ENCODE measurements at places on chromosomes 2 and 18. TPM values are rescaled to one million over a fixed set of nuclear protein-coding genes. Genes with fewer than 3 reads are reported as not detected.

- no peak for DNase-seq
Measured at GRCh38 chr18:76435316-76435989, 59.6 kb downstream of the ZNF516 start.

Gene ALK
- not detected for total RNA-seq

- DNase-seq, result no peak
Measured at GRCh38 chr2:153880926-153881325, 9.2 kb downstream of the GALNT13 start.

DNA sequence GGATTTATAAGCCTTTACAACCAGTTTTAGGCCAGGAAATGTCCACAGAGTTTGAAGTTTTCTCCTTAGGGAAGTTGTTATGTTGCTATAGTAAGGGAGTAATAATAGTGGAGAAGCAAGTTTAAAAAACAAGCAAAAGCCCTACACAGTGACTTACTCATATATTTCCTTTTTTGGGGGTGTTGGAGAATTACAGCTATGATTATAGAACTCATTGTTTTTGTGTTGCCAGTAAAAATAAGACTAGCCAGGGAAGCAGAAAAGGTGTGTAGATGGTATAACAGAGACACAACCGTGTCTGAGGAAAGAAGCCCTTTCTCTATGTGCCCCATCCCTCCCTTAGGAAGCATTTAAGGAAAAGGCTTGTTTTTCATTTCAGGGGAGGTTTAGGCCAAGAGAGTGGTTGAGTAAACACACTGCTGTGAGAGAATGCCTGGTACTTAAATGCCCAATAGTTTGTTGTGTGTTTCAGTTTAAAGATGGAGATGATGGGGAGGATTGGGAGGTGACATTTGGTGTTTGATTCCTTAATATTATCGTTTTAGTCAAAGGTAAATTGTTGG lies 2.3 kb downstream of the VAPA start:
- DNase-seq, result no peak

Gene IL1R2
- 0.50 TPM for total RNA-seq

- no peak for DNase-seq
Measured at GRCh38 chr2:236980961-236981360, 104.7 kb upstream of the COPS8 start.

DNA sequence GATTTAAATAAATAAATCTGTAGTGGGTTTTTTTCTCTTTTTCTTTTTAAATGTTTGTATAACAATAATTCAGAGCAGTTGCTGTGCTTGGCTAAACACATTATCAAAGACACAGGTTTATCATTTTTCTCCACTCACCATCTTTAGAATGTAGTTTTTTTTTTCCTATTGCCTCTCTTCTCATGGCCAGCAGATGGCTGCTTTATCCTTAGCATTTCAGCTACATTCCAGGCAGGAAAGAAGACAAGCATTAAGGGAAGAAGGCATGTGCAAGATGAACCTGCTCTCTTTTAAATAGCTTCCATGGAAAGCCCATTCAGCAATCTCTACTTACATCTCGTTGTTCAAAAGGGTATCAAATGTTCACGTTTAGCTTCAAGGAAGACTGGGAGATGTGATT lies 42.6 kb downstream of the ARHGAP15 start:
- DNase-seq, result no peak

DNA sequence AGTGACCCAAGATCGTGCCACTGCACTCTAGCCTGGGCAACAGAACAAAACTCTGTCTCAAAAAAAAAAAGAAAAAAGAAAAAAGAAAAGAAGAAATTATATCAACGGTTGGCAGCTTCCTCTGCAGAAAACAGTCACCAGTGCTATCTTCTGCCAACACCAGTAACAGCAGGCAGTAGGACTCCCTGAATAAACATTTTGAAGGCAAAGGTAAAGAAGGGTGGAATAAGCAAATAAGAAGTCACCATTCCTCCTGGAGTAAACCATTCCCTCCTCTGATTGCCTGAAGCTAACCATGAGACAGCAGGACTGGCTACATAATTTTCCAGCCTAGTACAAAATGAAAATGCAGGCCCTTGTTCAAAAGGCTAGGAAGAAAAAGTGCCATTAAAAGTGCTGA lies 9.0 kb upstream of the RNF103 start:
- no peak for DNase-seq

DNA sequence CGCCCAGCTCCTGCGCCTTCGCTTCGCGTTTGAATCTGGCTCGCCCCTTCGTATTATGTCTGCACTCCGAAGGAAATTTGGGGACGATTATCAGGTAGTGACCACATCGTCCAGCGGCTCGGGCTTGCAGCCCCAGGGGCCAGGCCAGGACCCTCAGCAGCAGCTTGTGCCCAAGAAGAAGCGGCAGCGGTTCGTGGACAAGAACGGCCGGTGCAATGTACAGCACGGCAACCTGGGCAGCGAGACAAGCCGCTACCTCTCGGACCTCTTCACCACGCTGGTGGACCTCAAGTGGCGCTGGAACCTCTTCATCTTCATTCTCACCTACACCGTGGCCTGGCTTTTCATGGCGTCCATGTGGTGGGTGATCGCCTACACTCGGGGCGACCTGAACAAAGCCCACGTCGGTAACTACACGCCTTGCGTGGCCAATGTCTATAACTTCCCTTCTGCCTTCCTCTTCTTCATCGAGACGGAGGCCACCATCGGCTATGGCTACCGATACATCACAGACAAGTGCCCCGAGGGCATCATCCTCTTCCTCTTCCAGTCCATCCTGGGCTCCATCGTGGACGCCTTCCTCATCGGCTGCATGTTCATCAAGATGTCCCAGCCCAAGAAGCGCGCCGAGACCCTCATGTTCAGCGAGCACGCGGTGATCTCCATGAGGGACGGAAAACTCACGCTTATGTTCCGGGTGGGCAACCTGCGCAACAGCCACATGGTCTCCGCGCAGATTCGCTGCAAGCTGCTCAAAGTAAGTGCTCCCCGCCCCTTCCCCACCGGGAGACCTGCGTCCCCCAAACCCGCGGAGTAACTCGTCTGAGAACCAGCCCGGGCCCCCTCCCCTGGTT lies 453 bp downstream of the KCNJ3 start:
- no peak for DNase-seq

DNA sequence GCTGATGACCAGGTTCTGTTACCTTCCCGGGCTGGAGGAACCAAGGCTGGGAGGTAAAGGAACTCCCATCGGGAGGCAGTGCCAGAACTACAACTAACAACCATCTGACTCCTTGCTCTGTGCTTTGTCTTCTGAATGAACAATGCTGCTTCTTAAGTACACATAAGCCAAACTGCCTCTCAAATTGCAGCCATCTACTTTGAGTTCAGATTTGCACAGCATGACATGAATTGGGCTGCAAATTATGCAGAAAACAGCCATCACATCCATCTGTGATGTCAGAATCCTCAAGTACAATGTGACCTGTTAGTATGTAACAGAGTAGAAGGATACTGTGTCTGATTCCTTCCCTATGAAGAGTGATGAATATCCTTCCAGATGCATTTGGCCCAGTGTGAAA lies 290.6 kb downstream of the ZNF521 start:
- DNase-seq, result no peak

Gene CCDC148
- total RNA-seq, result not detected

Gene FMNL2
- total RNA-seq, result 0.64 TPM

GRCh38 chr18:13366131-13366530 lies 147.6 kb downstream of the LDLRAD4 start:
- no peak for DNase-seq

GRCh38 chr2:222212571-222212970 lies 86.2 kb downstream of the PAX3 start:
- DNase-seq, result no peak

DNA sequence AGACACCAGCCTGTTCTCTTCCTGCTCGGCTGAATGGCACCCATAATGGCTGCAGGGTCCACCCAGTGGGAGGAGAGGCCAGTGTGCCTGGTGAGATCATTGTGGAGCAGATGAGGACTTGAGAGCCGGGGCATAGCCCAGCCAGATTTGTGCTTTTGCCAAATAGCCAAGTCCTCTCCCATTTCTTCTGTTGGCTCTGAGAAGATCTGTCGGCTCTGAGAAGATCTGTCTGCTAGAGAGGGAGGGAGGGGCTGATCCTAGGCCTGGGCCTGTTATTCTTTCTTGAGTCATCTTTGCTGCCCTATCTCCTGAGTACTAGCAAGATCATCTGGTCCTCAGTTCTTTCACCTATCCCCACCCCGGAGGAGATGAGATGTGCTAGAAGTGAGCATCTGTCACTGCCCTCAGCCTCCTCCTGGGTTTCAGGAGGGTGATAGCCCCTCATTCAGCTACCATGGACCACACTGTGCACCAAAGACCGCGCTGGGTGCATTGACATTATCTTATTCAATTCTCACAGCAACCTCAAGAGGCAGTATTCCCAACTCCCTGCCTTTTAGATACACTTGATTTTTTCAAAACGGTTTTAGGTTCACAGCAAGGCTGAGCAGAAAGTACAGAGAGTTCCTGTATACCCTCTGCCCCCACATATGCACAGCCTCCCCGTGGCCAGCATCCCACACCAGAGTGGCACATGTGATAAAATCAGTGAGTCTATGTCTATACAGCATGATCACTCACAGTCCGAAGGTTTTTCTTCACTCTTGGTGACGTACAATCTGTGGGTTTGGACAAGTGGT lies 98.6 kb downstream of the CAPN13 start:
- DNase-seq, result no peak

DNA sequence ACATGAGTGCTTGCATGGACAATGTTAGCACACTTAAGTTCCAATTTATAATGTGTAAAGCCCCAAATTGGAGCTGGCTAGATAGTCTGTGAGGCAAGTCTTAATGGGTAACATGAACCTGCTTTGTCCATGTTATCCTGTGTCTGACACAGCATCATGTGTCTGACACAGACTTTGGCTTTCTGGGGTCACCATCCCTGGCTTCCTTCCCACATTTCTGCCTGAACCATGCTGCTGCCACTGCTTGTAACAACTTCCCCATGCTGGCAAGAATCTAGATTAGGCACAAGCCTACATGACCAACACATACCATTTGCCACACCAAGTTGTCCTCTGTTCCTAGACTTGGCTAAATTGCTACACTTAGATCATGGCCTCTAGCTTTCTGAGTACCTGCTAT lies 49.8 kb upstream of the ZBTB7C start:
- no peak for DNase-seq

Gene GEN1
- total RNA-seq, result 41.9 TPM

DNA sequence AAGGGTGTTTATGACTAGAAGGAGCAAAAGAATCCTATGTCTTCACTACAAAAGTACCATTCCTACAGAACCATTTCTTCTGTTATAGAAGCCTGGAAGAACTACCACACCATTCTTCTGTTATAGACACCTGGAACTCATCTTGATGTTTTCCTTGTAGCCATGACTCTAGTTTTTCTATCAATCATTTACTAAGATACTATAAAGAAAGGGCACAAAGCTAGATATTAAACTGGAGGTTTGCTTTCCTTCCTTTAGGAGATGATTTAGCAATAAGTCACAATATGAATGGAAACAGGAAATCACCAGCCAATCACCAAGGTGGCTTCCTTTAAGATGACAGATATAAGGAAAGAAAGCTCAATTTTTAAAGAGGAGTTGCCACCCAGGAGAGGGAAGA lies 100.3 kb upstream of the NEUROD1 start:
- DNase-seq, result no peak

DNA sequence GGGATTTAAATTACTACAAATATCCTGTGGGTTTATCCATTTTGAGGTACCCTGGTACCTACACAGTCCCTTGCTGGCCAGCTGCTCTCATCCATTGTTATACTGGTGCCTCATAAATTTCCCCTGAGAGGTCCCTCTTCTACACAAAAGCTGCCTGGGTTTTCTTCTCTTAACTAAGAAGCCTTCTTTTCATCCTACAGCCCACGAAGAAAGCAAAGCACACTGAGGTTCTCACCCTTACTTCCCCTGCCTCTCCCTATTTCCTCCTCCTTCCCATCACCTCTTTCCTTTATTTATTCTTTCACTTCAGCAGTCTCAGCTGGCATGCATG lies 154.9 kb downstream of the CSRNP3 start:
- no peak for DNase-seq

Gene SLC11A1
- total RNA-seq, result 0.17 TPM

GRCh38 chr2:208645226-208645625 lies 238.6 kb downstream of the PTH2R start:
- no peak for DNase-seq

DNA sequence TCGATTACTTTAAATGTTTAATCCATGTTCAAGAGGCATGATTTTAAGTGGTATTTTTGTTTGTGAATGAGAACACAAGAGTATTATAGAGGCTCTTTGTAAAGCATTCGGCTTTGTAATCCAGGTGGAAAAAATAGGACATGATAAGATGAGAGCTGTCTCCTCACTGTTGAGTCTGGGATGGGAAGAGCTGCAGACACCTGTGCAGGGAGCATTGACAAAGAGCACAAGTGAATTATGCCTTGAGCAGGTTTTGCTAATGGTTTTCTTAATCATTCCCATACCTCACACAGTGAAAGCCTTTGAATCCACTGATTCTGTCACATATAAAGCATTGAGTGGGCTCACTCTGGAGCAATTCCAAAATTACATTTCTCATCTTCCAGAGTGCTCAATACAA lies 9.6 kb downstream of the COL6A3 start:
- DNase-seq, result no peak

Gene AMER3
- not detected for total RNA-seq

DNA sequence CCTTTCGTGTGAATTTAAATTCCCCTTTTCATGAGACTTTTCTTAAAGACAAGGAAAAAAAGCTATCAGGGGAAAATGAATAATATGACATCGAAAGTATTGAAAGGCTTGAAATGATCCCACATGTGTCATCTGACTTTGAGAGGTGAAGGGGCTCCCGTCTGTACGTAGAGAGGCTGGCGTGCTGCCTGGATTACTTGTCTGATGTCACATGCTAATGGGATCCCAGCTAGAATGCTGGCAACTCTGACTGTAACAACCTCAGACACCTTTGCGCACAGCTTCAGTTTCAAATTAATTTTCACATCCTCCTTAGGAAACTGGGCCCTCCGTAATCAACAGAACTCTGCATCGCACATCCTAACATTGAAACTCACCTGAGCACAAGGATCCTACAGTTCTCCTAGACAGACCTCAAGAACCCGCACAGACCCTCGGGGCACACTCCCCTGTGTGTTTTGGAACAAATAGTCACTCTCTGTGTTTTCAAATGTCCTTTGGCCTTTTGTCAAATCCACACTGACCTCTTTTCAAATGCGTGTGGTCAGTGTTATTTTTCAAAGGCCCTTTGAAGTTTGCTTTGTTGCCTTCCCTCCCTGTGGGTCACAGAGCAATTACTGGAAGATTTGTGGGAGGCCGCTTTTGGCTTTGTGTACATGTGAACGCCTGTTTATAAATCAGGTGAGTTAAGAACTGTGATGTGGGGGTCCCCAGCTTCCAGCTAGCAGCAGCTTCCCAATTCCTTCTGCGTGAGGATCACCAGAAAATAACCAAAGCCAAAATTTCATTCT lies 65.9 kb downstream of the IL1R2 start:
- DNase-seq, result no peak

All from activated CD4-positive, alpha-beta T cell treated with anti-CD3 and anti-CD28 coated beads, Interleukin-2, amount 10 ng/mL, durations not matched to agents 7 days and 5 days (primary cell).